ENCODE measurements at places on chromosomes 3 and 15. TPM values are rescaled to one million over a fixed set of nuclear protein-coding genes. Genes with fewer than 3 reads are reported as not detected.

C3orf20 gene
- 0.26 TPM for total RNA-seq

IQCF5 gene
- total RNA-seq, result not detected

MAGI1 gene
- 27.4 TPM for total RNA-seq

TIMP4 gene
- total RNA-seq, result 11.3 TPM

STRA6 gene
- total RNA-seq, result 0.60 TPM

COL6A5 gene
- 7.9 TPM for total RNA-seq

SLC28A2 gene
- total RNA-seq, result not detected

HACD2 gene
- 60.9 TPM for total RNA-seq

IGSF10 gene
- total RNA-seq, result 24.8 TPM

SCG3 gene
- total RNA-seq, result not detected

ZBED2 gene
- 19.2 TPM for total RNA-seq

CFAP100 gene
- not detected for total RNA-seq

Measured in left lung (tissue), 14 donors.